NCI-H460 (cell line): ENCODE measurements at places on chromosomes 11 and 22. TPM values are rescaled to one million over a fixed set of nuclear protein-coding genes. Genes with fewer than 3 reads are reported as not detected.

DNA sequence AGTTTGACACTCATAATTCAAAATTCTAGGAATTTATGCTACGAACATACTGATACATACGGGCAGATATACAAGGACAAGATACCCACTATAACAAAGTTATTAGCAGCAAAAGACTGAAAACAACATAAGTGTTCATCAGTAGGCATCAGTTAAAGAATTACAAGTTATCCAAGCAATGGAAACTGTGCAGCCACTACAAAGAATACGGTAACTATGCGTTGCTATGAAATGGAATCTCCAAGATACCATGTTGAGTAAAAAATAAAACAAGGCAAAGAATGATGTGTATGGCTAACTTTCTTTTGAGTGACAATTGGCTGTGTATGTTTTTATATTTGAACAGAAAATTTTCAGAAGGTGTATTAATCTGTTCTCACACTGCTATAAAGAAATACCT lies 151.7 kb downstream of the ADAMTS15 start:
- DNase-seq = no peak

DNA sequence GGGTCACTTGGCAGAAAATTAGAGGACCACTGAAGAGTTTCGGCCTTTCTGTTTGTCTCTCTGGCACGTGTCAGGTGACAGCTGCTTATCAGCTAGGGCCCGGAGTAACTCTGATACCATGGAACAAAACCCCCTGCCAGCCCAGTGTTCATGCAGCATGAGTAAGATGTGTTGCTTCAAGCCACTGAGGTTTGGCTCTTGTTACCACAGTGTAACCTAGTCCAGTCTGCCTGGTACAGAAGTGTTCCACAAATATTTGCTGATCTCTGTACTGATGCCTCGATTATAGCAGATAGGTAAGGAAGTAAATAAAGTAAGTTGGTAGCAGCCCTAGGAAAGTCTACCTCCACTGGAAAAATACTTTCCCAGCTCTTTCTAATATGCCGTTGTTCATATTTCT lies 20.5 kb upstream of the ETS1 start:
- no peak for DNase-seq

DNA sequence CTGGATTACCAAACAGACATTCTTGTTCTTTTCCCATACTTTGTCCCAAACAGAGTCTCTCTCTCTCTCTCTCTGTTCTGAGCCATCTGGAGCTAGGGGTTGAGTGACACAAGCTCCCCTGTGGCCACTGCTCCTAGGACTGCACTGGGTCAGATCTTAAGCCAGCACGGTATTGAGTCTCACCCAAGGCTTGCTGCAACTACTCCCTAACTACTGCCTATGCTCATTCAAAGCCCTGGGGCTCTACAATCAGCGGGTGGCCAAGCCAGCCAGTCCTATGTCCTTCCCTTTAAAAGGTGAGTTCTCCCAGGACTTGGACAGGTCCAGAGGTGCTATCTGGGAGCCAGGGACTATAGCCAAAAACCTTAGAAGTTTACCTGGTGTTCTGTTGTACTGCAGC lies 385.6 kb downstream of the CNTN5 start:
- no peak for DNase-seq

DNA sequence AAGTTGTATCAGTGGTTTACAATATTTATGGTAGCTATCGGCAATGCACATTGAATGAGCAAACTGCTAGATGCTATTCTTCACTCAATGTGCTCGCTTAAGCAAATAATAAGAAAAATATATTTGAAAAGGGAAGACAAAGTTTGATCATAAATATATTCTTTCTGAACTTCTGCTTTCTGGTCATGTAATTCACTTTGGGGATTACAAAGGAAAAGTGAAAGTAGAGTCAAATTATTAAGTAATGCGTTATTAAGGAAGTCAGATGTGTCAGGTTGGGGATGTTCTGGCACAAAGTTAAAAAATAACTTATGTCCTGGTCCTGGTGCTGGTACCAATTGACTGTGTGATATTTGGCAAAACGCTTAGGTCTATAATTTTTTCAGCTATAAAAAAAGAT lies 98.0 kb upstream of the TRIM77 start:
- no peak for DNase-seq

Gene DDX6
- 47.6 and 52.0 TPM in 2 replicates for total RNA-seq
